GDM1 (cell line): ENCODE measurements at places on chromosomes 2 and 18.
A peak's percentile ranks its signal among the peaks of the same experiment; 100 is the strongest.

DNA sequence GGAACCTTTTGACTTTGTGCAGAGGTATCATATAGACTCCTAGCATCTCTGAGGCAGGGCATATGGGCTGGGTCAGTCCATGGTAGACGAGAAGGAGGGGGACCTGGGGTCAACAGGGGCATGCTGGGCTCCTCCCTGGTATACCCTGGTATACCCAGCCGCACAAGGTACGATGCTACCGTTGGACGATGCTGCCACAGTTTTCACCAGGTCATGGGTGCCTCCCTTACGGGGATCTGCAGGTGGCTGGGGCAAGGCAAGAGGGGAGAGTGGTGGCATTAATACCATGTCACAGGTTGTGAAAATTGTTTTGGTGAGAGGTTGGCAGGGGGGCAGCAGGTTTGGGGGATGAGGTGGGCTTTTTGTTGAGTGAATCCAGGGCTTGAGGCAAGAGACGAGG, 149.8 kb downstream of the TSN start:
- no peak for DNase-seq

DNA sequence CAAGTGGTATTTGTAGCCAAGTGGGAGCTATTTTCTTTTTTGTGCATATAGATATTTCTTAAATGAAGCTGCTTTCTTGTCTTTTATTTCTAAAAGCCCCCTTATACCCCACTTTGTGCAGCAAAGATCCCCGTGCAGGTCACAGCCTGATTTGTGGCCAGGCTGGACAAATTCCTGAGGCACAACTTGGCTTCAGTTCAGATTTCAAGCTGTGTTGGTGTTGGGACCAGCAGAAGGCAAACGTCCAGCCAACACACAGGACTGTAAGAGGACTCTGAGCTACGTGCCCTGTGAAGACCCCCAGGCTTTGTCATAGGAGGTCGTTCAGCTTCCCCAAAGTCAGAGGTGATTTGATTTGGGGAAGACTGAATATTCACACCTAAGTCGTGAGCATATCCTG, 21.9 kb downstream of the FOSL2 start:
- no peak for DNase-seq

DNA sequence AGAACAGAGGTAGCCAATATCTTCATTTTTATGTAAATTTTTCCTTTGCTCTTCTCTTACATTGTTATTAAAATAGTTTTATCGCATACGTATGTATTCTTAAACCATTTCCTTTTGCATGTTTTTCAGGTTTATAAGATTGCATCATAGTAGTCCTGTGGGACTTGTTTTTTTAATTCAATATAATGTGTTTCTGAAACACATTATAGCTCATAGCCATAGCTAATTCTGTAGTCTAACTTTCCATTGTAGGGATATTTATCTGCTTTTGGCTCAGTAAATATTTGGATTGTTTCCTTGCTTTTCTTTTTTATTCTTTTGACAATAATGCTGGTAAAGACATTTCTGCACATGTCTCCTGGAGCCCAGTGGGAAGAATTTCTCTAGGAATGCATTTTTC, 484.3 kb downstream of the PTPRM start:
- no peak for DNase-seq

DNA sequence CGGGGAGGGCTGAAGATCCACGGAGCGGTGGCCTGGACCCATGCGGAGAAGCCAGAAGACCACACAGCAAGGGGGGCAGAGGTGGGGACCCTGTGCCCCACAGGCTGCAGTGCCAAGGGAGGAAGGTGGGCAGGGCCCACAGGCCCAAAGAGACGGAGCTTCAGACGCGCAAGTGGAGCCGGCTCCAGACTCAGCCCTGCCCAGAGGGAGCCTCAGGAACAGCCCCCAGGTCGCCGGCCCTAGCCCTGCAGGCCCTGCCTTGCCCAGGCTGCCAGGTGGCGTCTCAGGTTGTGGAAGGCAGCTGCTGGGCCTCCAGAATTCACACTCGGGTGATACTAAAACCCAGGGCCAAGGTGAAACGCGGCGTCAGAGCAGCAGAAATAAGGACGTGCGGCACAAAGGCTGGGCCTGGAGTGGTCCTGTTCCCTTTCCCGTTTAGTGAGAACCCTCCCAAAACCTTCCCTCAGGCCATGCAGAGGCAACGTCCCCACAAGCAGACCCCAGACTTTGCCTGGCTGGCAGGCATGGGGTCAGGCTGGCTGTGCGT, 36.8 kb downstream of the SLC66A2 start:
- DNase-seq = no peak

DNA sequence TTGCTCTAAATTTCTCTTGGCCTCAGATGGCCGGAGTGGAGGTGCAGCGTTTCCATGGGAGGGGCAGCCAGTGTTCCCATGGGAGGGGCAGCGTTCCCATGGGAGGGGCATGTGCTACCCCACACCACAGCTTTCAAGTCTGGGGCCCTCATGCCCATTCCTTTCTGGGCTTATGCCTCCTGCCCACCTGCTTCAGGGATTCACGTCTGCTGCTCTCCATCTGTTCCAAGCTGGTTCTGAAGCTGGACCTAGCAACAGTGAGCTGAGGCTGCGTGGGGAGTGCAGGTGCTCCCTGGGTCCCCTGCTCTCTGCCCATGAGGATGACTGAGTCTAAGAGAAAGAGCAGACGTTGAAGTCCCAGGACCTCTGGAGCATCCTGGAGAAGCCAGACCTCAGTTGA, 243.1 kb upstream of the PXDN start:
- DNase-seq = no peak

DNA sequence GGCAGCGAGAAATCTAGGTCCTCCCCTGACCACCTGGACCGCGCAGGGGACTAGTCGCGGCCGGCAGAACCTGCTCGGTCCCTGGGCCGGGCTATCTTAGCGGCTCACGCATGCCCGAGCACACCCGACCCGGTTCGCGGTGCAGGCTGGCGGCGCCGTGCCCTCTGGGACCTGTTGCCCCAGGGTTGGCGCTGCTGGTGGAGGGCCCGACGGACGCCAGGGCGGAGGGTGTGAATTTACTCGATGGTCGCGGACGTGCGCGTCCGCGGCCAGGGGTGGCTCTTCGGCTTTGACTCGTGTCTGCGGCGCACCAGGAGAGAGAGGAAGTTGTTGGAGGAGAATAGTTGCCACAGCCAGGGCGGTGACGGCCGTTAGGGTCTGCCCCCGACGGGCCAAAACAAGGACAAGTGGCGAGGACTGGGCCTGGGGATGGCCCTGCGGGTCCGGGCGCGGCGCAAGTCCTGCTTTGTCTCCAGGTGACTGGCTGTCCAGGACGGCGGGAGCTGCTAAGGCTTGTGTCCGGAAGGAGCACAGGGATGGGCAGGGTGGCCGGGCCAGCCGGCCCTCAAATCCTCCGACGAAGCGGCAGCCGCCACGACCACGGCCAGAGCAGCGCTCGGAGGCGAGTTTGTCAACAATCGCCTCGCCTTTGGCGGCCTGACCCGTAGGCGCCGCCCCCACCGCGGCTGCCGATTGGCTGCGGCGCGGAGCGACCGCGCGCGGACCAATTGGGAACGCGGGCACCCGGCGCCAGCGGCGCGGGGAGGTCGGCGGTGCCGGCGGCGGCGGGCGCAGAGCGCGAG, 1.3 kb downstream of the BCL2L11 start:
- DNase-seq = peak; percentile 83

DNA sequence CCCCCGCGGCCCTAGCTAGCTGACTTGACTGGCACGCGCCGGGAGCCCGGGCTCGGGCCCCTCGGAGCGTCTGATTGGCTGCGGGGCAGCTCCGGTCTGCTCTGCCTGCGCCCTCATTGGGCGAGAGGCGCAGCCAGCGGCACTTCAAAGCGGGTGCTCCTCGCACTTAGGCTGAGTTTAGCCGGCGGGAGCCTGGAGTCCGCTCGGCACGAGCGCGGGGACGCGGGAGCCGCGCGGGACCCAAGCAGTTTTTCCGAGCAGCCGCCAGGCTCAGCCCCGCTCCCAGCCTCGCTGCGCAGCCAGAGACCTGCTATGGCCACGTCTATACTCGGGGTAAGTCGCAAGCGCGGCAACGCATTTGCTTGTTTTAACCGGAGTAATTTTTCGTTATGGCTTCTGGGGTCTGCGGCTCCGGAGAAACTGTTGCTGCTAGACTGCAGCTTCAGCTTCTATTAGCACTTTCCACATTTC, at the start of gene SP9:
TSS of gene SP9 (plus strand) at position 174 of the 471 bp plus-strand sequence. CDS start at position 313, 139 bp downstream.
- no peak for DNase-seq

GRCh38 chr18:79068937-79069716, at the start of gene ATP9B:
Gene ATP9B (plus strand): TSS chr18:79069394. CDS start chr18:79069411, 17 bp downstream.
- peak; percentile 97 for DNase-seq

- no peak for DNase-seq
Observed at GRCh38 chr18:23087352-23087751, 47.9 kb upstream of the CABLES1 start.

GRCh38 chr18:34838669-34839068, 128.6 kb downstream of the DTNA start:
- no peak for DNase-seq

DNA sequence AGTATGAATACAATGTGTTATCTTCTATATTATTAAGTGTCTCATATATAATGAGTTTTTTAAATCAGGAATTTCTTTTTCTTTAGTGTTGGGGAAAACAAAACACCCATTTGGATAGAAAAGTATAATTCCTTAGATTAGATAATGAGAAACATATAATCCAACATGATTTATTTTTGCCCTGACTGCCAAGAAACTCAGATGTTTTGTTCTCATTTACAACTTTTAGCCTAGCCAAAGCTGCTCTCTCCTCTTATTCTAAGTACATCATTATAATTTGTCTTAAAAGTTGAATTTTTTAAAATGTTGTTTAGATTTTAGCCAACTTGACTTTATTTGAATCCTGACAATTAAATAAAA, 68.6 kb downstream of the SLC40A1 start:
- DNase-seq = no peak

DNA sequence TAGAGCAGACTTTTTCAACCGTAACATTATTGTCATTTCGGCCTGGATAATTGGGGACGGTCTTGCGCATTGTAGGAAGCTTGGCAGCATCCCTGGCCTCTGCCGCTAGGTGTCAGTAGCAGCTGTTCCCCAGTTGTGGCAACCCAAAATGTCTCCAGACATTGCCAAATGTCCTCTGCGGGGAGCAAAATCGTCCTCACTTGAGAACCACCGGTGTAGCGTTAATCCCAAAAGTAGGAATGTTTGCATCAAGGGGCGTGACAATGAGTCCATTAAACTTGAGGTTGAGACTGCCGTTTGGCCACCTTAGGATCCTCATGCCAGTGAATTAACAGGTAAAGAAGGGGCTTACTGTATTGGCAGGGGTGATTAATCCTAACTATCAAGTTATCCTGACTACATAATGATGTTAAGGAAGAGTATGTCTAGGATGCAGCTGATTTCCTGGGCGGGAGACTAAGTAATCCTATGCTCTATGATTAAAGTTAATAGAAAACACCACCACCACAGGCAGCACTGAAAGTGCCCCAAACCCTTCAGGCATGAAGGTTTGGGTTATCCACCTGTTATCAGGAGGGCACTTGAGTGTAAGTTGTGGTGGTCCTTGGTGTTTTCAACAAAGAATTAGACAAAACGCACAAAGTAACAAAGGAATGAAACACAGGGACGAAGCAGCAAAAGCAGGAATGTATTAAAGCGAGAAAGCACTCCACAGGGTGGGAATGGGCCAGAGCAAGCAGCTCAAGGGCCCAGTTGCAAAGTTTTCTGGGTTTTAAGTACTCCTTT, 4.9 kb upstream of the ZC3H8 start:
- DNase-seq = peak; percentile 78

DNA sequence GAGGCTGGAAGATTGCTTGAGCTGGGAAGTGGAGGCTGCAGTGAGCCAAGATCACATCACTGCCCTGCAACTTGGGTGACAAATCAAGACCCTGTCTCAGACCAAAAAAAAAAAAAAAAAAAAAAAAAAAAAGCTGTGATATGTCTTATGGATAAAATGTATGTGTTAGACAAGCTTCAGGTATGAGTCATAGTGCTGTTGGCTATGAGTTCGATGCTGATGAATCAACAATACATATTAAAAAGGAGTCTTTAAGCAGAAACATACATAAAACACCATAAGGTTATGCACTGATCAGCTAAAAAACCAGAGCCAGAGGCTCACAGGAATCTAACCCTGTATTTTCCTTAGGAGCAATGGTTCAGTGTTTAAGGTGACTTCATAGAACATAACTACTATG, 332.3 kb downstream of the NCKAP5 start:
- no peak for DNase-seq

GRCh38 chr18:76741346-76741745, 81.0 kb upstream of the ZNF236 start:
- no peak for DNase-seq

DNA sequence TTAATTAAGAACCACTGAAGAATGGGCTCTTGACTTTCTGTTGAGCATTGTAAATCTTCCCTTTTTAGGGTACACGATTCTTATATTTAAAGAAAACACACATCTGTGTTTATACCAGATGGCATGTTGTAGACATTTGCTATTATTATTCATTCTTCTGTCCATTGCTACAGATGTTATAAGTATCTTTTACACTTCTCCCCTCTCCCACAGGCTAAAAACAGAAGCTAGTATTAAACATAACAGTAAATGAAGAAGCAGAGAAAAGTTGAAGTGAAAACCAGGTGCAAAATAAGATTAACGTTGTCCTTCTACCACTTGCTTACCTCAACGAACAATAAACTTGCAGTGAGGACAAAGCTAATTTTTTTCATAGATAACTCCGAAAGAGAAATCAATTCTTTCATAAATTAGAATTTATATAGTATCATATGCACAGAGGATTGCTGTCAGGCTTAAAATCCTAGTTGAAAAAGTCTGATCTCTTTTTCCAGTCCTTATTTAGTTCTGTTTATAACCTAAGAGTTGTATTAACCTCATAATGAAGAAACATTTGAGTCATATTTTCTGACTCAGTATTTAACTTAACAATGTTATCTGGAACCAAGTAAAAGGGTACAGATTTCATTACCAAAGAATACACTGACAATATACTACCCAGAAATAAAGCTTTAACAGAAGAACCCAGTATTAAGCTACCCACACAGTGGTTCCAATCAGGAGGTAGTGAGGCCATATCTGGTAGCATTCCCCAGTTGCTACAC, 16.4 kb upstream of the ZNF385B start:
- no peak for DNase-seq

- DNase-seq = no peak
Observed at GRCh38 chr2:70243806-70244584, 4.4 kb downstream of the TIA1 start.

- no peak for DNase-seq
Observed at GRCh38 chr18:13422541-13423147, 204.1 kb downstream of the LDLRAD4 start.

GRCh38 chr2:15927551-15928218, 12.7 kb upstream of the MYCN start:
- no peak for DNase-seq

- no peak for DNase-seq
Observed at GRCh38 chr2:124585277-124585676, 560.2 kb downstream of the CNTNAP5 start.

GRCh38 chr2:172091000-172091641, 5.8 kb downstream of the DLX1 start:
- DNase-seq = no peak
